ENCODE measurements at places on chromosomes 1 and 21.

DNA sequence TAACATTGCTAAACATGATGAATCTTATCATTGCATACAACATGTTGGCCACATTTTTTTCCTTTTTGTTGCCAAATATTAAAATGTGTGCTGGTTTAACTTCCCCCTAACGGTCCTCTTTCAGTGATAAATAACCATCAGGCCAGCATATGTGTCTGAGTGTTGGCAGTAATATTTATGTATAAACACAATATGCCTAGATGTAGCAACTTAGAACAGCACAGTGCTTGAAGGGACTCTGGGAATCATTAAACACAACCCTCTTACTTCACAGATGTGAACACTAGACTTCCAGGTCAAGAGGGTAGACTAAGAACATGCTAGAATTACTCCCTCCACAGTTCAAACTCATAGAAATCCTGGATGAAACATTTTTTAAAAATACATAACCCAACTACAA lies 581.8 kb downstream of the PLPP3 start:
- no peak for DNase-seq

DNA sequence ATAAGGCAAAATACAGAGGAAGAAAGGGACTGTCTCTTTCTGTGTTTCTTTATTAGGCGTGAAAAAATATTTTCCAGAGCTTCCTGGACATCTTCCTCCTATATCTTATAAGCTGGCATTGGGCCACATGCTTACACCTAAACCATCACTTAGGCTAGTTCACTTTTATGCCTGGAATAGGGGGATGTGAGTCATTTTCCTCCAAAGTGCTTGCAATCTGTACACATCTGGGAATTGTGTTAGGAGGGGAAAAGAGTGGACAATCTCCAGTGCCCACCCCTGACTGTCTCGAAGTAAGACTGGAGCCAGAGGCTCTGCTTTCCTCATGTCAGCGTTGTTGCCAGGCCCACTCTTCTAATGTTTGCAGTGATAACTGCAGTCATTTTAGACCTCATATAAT lies 29.9 kb downstream of the GIPC2 start:
- DNase-seq, result no peak

GRCh38 chr1:228956864-228957263 lies 221.6 kb downstream of the RHOU start:
- no peak for DNase-seq

DNA sequence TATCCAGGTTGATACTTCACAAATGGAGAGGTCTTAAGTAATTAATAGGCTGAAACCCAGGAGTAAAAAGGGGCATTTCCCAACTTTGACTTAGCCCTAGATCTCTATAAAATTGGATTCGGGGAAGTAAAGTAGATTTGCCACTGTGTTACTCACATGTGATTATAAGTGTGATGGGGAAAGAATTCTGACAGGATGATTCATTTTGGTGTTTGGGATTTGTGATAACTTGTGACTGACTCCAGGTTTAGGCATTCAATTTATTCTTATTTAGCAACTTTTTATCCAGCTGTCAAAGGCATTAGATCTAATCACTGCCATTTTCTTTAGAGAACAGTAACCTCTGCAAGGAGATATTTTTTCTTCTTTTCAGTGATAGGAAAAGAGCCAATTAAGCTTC lies 175.5 kb downstream of the ASTN1 start:
- DNase-seq, result no peak

GRCh38 chr1:202728951-202729350 lies 18.7 kb upstream of the SYT2 start:
- no peak for DNase-seq

GRCh38 chr1:119318466-119319309 lies 49.9 kb upstream of the HAO2 start:
- no peak for DNase-seq

- no peak for DNase-seq
These were observed 118.4 kb downstream of the ATF6 start for GRCh38 chr1:161884475-161884874.

DNA sequence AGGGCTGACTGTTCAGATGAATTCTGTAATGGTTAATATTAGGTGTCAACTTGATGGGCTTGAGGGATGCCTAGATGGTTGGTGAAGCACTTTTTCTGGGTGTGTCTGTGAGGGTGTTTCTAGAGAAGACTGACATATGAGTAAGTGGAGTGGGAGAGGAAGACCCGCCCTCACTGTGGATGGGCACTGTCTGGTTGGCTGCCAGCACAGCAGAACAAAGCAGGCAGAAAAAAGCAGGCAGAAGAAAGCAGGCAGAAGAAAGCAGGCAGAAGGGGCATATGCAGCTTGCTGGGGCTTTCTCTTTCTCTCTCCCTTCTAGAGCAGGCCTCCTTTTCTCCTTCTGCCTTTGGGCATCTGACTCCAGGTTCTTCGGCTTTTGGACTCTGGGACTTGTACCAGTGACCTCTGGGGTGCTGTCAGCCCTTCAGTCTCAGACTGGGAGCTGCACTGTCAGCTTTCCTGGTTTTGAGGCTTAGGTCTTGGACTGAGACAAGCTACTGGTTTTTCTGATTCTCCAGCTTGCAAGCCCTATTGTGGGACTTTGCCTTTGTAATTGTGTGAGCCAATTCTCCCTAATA lies 42.9 kb upstream of the CD2 start:
- no peak for DNase-seq

DNA sequence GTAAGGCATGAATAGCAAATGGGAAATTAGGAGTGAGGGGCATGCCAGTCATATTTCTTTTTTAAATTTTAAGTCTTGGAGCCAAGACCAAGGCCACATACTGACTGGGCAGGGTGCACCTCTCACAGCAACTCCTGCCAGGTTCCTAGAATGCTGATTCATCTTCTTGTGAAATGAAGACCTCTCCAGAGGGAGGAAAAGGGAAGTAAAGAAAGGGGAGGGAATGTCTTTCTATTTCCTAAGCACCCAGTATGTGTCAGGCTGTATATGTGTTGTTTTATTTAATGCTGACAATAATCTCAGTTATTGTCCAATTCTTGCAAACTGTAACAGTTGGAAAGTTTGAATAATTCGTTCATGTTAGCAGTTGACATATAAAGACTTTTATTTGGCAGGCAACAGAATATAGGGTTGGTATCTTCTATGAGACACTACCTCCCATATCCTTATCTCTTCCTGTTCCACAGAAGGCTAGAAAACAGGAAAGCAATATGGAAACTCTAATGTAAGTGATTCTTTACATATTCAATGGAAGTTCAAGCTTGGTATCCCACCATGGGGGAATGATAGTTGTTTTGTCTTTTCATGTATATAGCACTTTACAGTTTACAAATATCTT lies 259.1 kb upstream of the USP24 start:
- DNase-seq, result no peak

- DNase-seq, result no peak
These were observed 37.8 kb downstream of the PYHIN1 start for GRCh38 chr1:158969166-158969565.

GRCh38 chr1:220990427-220991339 lies 111.4 kb downstream of the HLX start:
- no peak for DNase-seq

- no peak for DNase-seq
These were observed 2.5 kb upstream of the SAMD11 start for GRCh38 chr1:921011-921837.

- DNase-seq, result no peak
These were observed 192.6 kb upstream of the AJAP1 start for GRCh38 chr1:4461726-4462290.

DNA sequence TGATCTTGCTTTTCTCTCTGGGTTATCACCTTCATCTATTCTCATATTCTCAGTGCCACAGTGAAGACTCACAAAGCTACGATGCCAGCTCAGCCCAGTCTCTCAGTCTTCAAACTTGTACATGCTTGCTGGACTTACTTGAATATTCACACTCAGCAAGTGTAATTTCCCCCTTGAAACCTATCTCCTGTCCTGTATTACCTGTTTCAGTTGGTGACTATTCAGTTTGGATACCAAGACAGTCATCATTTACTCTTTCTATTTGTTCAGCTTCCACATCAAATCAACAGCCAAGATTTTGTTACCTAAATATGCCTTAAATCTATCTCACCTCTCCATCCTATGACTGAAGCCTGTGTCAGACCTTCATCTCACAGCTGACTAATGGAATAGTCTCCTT lies 209.7 kb downstream of the LRRC7 start:
- no peak for DNase-seq

DNA sequence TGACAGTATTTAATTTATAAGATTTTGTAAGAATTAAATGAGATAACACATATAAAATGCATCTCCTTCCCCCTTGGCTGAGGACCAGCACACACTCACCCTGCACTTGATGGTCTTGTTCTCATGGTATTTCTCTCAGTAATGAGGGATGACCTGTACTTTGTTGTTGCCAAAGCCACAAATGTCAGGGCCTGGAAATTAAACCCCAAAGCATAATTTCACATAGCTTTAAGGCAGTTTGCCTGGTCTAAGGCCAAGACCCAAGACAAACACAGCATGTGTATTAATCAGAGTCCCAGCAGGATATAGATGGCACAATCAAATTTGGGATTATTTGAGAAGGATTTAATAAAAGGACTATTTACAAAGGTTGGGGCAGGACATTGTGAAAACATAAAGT lies 48.6 kb upstream of the EPS15 start:
- DNase-seq, result no peak

GRCh38 chr1:33826311-33826710 lies 37.6 kb upstream of the HMGB4 start:
- DNase-seq, result no peak

DNA sequence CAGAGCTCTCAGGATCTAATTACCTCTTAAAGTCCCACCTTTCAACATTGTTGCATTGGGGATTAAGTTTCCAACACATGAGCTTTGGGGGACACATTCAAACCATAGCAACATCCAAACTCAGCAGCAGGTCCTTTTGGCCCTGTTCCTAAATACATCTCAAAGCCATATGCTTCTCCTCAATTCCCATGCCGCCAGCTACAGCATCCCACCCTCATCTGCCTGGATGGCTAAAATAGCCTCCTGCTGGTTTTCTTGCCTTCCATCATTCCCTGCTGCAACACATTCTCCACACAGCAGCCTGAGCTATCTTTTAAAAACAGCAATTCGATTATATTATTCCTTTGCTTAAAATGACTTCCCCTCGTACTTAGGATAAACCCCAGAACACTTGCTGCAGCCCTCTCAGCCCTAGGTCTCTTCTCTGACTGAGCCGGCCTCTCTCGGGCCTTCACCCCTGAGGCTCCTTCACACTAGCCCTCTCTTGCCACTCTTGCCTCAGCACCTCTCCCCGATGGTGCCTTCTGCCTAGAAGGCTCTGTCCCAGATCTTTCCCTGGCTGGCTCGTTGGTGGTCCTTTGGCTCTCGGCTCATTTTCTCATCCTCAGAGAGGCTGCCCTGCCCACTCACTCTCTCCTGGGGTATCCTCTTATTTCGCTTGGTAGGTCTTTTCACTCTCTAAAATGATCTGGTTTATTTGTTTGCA lies 16.5 kb downstream of the MYBPH start:
- DNase-seq, result no peak

- no peak for DNase-seq
These were observed 4.3 kb downstream of the MEF2D start for GRCh38 chr1:156496211-156496761.

DNA sequence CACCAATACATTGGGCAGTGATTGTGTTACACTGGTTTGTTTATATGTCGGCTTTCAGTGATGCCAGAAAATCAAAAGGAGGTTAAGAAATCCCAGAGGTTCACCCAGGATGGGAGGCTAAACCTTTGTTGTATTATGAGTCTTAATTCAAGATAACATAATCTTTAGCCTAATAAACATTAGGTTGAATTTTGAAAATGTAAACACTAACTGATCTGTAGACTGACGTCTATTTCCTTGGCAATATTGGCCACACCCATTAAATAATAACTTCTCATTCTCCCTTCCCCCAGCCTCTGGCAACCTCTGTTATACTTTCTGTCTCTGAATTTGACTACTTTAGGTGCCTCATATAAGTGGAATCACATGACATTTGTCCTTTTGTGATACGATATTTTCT lies 238.7 kb downstream of the DISC1 start:
- no peak for DNase-seq

DNA sequence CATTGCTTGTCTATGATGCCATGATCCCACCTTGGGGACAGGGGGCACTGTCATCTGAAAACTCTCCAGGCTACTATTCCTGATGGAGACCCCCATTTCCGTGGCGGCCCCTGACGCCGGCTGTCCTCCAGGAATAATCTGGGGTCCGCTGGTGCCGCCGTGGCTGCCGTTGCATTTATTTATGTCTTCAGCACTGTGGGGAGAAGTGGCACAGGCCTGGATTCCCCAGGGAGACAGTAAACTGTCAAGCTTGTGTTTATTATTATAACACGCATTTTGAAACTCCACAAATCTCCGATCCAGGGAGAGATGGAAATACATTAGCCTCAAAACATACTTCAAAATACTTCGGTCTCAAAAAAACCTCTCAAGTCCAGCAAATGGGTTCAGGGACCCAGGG lies 126.9 kb upstream of the C1orf174 start:
- DNase-seq, result no peak

GRCh38 chr1:41681331-41682098 lies 197.0 kb upstream of the EDN2 start:
- DNase-seq, result no peak

DNA sequence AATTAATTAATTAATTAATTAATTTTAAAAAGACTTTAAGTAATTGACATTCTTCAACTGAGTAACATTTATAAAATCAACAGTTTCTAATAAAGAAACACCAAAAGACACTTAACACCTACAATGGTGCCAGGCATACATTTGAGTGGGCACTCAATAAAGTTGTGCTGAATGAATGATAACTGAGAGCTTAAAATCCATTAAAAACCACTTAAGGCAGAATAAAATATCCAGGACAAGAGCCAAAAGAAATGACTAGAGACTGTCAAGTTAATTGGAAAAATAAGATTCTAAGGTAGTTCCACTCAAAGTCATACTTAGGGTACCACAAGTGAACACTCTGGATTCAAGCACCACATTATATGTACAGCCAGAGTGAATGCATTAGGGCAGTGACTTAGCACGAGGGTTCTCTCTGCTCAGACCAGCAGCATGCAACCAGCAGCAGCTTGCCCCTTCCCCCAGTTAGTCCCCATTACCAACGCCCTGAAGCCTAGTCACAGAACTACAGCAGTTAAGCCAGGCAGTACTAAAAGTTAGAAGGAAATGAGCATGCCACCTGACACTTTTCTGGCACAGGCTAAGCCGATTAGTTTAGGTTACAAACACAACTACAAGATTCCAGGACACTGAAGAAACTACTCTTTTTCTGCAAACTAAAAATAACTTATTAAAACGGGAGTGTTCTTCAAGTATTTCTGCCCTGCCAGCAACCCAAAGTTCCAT lies 46.5 kb downstream of the LUZP1 start:
- DNase-seq, result no peak

Data from hematopoietic multipotent progenitor cell treated with erythropoietin and hydrocortisone succinate and interleukin-3 and kit ligand, for 17 days (in vitro differentiated cells).